ENCODE measurements at places on chromosomes 6 and 20.

- no peak for DNase-seq
These were observed 164.0 kb upstream of the RUNX2 start for GRCh38 chr6:45163952-45164766.

DNA sequence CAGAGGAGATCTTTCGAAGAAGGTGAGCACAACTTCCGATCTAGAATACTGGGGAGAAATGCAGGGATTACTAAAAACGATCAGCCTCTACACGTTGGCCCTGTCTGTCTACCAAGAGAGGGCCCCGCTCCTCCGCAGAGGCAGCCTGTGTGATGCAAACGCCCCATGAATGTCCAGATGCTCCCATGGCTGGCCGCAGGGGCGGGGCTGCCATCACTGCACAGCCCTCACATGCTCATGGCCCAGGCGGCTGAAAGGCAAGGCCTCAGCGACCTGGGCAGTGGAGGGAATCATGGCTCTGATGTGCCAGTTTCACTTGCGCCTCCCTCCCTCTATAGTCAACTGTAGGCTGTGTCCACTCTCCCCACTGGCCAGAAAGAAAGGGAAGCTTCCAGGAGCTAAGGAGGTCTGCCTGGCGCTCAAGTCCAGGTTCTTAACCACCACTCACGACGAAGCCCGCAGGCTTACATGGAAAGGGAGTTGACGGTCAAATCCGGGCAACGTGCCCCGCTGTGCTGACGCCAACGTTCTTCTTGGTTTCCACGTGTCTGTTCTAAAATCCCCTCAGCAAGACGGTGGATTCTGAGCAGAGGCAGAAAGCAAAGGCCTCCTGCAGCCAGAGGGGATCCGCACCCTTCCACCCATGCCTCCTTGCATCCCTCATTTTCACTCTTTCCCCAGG lies 14.2 kb downstream of the PXDC1 start:
- DNase-seq: no peak

- no peak for DNase-seq
These were observed 539 bp downstream of the CDYL start for GRCh38 chr6:4776493-4777393.

DNA sequence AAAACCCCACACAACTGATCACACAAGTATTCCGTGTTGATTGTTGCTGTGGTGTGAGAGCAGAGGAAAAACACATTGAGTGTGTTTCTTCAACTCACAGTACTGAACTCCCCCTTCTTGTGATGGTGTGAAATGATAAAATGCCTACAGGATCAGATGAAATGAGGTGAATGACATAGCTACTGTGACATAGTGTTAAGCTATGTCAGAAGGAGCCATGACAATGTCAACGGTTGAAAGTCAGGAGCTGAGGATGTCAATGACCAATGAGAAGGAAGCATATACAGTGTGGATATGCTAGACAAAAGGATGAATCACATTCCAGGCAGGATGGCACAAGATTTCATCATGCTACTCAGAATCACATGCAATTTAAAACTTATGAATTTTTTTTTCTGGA lies 38.8 kb downstream of the WASF1 start:
- no peak for DNase-seq

DNA sequence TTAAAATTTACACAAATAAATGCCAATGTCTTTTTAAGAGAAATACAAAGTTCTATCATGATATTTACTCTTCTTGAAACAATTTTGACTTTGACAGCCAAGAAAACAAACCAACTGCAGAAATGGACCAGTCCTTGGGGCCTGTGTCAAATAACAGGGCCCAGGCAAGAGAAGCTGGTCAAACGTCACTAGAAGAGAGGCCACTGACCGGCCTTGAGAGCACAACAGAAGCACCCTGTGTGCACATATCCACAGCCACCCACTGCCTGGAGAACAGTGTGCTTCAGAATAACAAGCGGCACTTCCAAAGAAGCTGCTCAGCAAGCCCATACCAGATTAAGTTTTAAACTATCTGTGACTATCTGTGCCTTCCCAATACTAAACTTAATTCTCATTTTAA lies 14.8 kb downstream of the APMAP start:
- no peak for DNase-seq

GRCh38 chr20:35264755-35265154 lies 13.2 kb downstream of the MMP24OS start:
- DNase-seq: no peak

- DNase-seq: no peak
These were observed 523 bp downstream of the TMEM30A start for GRCh38 chr6:75283907-75284631.

- DNase-seq: peak; percentile 64
These were observed 25.3 kb downstream of the RIPOR2 start for GRCh38 chr6:24910331-24910960.

DNA sequence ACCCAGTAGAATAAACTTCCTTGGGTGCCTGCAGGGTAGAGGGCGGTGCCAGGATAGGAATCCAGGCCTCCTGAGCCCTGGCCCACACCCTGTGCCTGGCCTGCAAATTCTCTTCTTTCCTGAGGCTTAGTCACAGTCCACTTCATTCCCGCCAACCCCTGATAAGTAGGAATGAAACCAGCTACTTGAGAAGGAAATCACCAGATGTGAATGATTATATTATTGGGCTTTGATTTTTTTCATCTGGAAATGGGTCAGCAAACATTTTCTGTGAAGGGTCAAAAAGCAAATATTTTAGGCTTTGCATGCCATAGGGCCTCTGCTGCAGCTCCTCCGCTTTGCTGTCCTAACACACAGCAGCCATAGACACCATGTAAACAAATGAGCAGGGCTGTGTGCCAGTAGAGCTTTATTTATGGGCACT lies 50.2 kb downstream of the STK35 start:
- DNase-seq: no peak

GRCh38 chr6:156449569-156449968 lies 327.6 kb upstream of the ARID1B start:
- no peak for DNase-seq

GRCh38 chr6:1322696-1323219 lies 10.9 kb downstream of the FOXQ1 start:
- DNase-seq: no peak

DNA sequence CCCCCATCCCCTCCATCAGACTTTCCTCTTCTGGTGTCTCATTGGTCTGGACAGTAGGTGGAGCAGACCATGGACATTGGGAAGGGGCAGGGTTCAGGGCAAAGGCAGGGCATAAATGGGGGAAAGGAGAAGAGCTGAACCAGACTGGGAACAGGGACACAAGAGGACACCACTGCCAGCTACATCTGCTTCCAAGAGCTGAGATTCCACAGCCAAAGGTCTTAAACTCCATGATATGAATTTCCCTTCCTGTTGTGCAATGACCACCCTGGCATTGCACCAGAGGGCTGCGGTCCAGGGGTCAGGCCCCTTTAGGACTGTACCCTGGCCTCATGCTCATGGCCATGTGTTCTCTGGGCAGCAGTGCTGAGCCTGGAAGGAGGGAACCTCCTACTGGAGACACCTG lies 137.9 kb downstream of the MAFB start:
- no peak for DNase-seq

- DNase-seq: no peak
These were observed 979 bp upstream of the ABCF1 start for GRCh38 chr6:30570263-30570662.

DNA sequence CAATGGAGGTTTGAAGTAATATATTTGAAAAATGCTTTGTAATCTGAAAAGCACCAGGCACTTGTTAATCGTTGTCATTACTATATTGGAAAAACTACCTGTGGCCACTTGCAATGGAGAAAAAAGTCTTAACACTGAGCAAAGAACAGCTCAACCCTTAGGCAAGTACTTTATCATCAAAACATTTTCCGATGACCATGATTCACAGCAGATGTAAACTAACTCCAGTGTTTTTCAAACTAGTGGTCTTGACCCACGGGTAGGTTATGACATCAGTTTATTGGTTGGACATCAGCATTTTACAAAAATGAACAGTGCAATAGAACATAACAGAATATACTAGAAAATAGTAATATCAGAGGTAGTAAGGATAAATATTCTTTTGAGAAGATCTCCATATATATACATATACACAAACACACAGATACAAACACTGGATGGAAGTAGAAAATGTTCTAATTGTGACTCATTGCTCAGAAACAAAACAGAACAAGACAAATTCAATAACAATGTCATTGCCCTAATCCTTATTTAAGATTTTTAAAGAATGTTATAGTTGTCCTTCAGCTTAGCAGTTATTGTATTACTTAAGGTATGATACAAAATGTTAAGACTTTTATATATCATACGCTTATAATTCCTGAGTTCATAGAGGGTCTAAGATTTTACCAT lies 123.0 kb downstream of the PLCB1 start:
- no peak for DNase-seq

DNA sequence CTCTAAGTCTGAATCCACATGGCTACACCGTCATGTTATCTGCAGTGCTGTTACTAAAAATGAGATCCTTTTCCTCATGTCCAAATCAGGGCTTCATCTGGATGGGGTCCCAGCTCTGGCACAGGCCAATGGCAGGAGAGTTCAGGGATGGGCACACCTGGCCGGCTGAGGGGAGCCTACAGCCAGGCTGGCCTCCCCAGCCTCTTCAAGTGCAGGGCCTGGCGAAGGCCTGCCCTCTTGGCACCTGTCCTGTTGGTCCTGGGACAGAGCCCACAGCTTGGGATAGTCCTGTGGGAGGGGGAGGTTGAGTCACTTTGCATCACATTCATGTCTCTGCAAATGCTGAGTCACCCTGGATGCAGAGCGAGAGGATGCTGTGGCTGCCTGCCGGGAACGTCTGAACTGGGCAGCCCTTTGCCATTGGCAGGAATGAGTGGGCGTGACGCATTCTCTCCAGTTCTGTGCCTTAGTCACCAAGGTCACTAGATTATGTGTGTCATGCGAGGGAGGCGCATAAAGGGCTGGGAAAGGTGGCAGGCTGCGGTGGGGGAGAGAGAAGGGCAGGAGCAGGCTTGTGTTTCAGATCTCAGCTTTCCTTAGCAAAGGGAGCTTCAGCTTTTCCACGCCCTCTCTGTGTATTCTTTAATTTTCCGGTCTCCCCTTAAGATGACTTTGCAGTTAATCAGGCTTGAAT lies 223.2 kb upstream of the ECI2 start:
- no peak for DNase-seq

DNA sequence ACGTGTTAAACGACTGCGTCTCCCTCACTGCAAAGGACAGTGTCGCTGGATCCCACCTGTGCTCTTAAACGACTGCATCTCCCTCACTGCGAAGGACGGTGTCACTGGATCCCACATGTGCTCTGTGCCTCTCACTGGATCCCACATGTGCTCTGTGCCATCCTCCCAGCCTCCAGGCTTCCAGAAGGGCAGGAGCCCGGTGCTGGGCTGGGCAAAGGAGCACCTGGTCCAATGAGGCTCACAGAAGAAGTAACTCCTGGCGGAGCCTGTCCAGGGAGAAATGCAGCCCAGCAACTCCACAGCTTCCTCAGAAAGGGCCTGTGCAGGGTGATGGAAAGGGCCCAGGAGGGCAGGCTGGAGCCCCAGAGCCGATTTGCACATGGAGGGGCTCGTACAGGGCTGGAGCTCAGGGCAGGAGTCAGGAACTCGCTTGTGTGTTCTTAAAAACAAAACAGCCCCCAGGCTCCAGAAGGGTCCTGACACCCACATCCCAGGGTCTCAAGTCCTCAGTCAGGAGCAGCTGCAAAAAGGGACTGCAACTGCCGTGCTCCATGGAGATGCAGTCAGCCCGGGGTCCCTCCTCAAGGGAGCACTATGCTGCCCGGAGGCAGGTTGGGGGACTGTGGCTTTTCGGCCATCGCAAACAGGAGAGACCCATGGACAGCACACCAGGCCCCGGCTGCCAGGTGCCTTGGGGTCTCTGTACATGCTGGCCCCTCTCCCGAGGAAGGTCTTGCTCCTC lies 52.7 kb downstream of the DLL1 start:
- no peak for DNase-seq

DNA sequence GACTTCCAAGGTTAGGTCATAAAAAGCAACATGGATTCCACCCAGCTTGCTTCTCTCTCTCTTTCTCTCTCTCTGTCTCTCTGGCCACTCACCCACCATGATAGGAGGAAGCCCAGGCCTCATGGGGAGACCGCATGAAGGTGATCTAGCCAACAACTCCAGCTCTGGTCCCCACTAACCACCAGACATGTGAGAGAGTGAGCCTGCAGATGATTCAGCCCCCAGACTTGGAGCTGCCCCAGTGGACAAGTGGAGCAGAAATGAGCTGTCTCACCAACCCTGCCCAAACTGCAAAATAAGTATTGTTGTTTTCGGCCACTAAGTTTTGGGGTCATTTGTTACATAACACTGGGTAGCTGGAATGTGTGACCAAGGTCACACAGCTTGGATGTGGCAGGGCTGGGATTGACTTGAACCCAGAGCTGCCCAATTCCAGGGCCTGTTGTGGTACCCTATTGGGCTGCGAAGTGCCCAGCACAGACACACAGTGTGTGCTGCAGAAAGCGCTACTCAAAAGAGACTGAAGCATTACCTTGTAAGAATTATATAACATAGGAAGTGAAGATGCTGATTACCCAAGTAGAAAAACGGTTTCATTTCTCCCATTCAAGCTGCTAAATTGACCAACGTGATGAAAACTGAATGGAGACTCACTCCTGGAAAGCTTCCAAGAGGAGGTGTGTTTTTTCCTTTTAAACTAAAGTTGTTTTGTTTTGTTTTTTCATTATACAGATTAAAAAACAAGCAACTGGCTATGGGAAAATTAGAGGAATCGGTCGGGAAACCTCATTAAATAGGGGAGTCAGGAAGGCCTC lies 9.1 kb upstream of the TLDC2 start:
- no peak for DNase-seq

GRCh38 chr6:136031982-136032381 lies 180.5 kb downstream of the PDE7B start:
- no peak for DNase-seq

- DNase-seq: no peak
These were observed 41.3 kb downstream of the FKBP5 start for GRCh38 chr6:35647400-35647799.

DNA sequence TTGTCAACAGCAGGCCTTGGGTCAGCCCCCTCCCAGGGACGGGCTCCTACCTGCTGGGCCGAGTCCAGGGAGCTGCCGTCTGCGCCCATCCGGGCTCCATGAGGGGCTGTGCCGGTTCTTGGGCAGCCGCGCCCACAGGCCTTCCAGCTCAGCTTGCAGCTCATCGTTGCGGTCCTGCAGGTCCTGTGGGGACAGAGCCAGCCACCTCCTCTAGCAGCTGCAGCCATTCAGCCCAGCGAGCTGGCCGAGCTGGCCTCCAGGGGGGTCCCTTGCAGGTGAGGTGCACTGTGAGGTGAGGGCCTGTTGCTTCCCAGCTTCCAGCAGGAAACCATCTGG lies 74.4 kb downstream of the GINS1 start:
- DNase-seq: no peak

GRCh38 chr6:137241481-137242038 lies 22.4 kb upstream of the IFNGR1 start:
- no peak for DNase-seq

GRCh38 chr6:94269256-94269655 lies 849.9 kb upstream of the EPHA7 start:
- DNase-seq: no peak

DNA sequence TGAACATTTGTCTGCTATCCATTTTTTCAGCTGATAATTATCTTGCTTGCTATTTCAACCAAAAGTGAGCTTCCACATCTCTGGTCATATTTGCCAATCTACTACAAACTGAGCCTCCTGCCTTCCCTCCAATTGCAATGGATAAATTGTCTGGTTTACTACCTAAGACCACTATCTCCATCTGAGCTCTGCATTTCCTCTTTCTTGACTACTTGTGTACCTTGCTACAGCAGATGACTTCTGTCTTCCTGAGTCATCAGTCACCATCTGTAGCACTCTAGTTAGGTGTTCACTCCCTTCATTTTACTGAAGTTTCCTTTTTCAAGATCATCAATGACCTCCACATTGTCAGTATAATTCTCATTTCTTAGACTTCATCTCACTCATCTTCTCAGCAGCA lies 33.5 kb upstream of the PHIP start:
- DNase-seq: no peak

- DNase-seq: no peak
These were observed 905 bp upstream of the SLC12A5 start for GRCh38 chr20:46028110-46028509.
